Activated CD4-positive, alpha-beta T cell treated with anti-CD3 and anti-CD28 coated beads for 36 hours (primary cell): ENCODE measurements at places on chromosomes 13 and 19. TPM values are rescaled to one million over a fixed set of nuclear protein-coding genes. Genes with fewer than 3 reads are reported as not detected.

The TBXA2R gene
- total RNA-seq: 0.64 TPM

The SIGLEC5 gene
- not detected for total RNA-seq

The SIGLEC8 gene
- not detected for total RNA-seq

The PALM3 gene
- total RNA-seq: not detected

The IRS2 gene
- 1.4 TPM for total RNA-seq

The FCAR gene
- total RNA-seq: not detected

DNA sequence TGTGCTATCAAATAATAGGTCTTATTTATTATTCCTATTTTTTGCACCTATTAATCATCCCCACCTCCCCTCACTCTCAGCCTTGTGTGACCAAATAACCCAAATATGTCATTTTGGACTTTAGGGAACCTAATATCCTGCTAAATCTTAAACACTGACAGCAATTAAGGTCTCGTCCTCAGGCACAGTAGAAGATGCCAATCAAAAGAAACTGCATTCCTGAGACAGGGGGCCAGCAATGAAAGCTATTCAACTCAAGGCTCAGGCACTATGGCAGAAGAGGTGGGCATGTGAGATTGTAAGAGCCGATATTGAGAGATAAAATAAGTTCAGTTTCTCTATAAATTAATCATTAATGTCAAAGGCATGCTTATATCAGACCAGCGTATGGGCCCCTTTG lies 1437.7 kb upstream of the PCDH9 start:
- H3K36me3 ChIP-seq: no peaks in the 10 kb centered on the region
- no peak overlapping the region for H3K4me3 ChIP-seq
- no peak for DNase-seq

- no peaks in the 10 kb centered on the region for H3K36me3 ChIP-seq
- peaks cover 37% of the 10 kb centered on the region for H3K4me1 ChIP-seq
- H3K27me3 ChIP-seq: peaks cover 40% of the 10 kb centered on the region
Measured at GRCh38 chr13:21668732-21669275, 2.1 kb upstream of the FGF9 start.

DNA sequence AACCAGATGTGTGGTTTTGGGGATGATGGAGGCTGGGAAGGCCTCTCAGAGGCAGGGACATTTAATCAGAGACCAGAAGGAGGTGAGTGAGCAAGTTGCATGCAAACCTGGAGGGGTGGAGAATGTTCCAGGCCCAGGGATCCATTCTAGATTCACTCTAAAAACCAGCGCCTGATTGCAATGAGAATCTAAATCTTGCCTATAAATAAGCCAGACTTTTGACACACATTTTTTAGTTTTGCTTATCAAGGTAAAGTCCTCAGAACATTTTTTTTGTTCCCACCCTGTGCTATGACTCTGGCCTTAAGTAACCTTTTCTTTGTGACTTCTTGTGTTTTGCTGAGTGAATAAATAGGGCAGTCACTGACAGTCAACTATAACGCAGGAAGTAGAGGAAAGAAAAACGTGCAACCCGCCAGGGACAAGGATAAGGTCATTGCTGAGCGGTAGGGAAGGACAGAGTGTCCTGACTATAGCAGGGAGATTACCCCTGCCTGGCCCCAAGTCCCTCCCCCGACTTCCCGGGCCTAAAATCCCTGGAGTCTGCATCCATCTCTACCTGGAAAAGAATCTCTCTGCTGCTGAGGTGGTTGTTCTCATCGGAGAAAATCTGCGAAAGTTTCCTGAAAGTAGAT lies 14.4 kb downstream of the RGL3 start:
- DNase-seq: no peak
- no peak overlapping the region for H3K27ac ChIP-seq
- H3K4me1 ChIP-seq: peaks cover 4% of the 10 kb centered on the region
- H3K27me3 ChIP-seq: peaks cover 3% of the 10 kb centered on the region

DNA sequence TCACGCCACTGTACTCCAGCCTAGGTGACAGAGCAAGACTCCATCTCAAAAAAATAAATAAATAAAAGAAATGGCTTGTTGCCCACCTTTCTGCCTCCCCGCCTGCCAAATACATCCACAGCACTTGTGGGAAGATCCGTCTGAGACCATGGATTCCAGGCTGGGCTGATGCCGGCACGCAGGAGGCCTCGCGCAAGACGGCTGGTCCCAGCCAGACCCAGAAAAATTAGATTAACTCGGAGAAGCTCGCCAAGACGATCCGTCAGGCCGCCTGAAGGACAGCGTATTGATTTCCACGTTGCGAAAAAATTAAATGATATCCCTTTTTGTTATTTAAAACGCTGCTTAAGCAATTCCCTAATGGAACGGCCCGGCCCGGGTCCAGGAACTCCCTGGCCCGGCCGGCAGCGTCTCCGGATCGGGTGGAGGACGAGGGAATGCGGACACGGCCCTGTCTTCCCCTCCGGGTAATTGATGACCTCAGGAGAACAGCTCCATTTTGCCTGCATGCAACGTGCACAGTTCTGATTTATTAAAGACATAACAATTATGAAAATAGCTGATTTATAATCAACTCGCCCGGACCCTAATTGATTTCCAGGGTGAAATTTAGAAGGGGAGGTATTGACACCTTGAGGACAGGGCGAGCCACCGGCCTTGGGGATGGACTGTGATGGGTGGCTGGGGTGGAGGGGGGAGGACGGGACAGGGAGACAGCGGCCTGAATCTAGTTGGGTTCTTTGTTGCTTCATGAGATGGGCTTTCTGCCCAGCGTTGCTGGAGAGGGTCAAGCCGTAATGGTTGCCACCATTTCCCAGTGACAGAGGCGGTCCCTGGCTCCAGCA lies 52.1 kb downstream of the ZNRF4 start:
- peaks cover 5% of the 10 kb centered on the region for H3K27me3 ChIP-seq
- no peak overlapping the region for H3K27ac ChIP-seq
- no peak overlapping the region for H3K4me3 ChIP-seq
- no peak for DNase-seq
- H3K36me3 ChIP-seq: no peaks in the 10 kb centered on the region

GRCh38 chr13:105196052-105196451 lies 1339.4 kb downstream of the EFNB2 start:
- no peak for DNase-seq
- no peaks in the 10 kb centered on the region for H3K27me3 ChIP-seq
- no peak overlapping the region for H3K27ac ChIP-seq
- H3K4me3 ChIP-seq: no peak overlapping the region
- no peaks in the 10 kb centered on the region for H3K36me3 ChIP-seq

DNA sequence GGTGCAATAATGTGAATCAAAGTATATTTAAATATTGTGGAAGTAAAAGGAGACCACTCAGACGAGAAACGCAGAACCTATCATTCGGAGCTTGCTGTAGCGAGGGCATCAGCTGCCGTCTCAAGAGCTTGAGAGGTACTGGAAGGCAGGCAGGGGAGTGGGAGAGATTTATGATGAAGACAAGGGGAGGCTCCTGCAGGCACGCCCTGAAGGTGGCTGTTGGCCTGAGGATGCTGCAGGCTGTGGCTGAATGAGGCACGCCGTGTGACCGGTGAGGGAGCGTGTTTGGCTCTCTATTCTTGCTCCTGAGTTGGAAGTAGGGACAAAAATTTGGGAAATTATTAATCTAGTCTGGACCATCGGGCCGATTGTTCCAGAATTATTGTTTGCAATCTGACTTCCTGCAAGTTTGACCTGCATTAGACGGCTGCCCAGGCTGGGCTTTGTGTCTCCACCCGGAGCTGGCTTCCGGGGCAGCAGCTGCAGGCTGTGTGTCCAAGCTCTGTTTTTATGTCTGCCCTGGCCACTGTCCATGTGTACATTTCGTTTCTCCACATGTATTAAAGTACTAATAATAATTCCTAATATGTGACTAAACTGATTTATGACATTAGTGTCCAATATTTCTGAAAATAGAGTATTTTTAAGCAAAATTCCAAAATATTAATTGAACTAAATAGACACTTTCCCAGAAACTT lies 91.1 kb upstream of the ANKRD10 start:
- no peaks in the 10 kb centered on the region for H3K36me3 ChIP-seq
- H3K27ac ChIP-seq: no peak overlapping the region
- no peak for DNase-seq
- H3K4me1 ChIP-seq: no peaks in the 10 kb centered on the region
- H3K4me3 ChIP-seq: no peak overlapping the region

- H3K27ac ChIP-seq: no peak overlapping the region
- DNase-seq: no peak
- H3K36me3 ChIP-seq: peaks cover 56% of the 10 kb centered on the region
- H3K4me1 ChIP-seq: peaks cover 6% of the 10 kb centered on the region
Measured at GRCh38 chr19:15238639-15239155, 6.4 kb upstream of the EPHX3 start.

GRCh38 chr13:36086117-36086516 lies 45.1 kb downstream of the DCLK1 start:
- H3K27me3 ChIP-seq: no peaks in the 10 kb centered on the region
- DNase-seq: no peak
- H3K27ac ChIP-seq: no peak overlapping the region
- no peaks in the 10 kb centered on the region for H3K4me1 ChIP-seq
- no peak overlapping the region for H3K4me3 ChIP-seq

GRCh38 chr19:5870986-5871394 lies 650 bp upstream of the FUT5 start:
- no peak overlapping the region for H3K27ac ChIP-seq
- H3K4me3 ChIP-seq: no peak overlapping the region
- H3K36me3 ChIP-seq: no peaks in the 10 kb centered on the region
- H3K4me1 ChIP-seq: no peaks in the 10 kb centered on the region
- H3K27me3 ChIP-seq: no peaks in the 10 kb centered on the region
- DNase-seq: no peak

DNA sequence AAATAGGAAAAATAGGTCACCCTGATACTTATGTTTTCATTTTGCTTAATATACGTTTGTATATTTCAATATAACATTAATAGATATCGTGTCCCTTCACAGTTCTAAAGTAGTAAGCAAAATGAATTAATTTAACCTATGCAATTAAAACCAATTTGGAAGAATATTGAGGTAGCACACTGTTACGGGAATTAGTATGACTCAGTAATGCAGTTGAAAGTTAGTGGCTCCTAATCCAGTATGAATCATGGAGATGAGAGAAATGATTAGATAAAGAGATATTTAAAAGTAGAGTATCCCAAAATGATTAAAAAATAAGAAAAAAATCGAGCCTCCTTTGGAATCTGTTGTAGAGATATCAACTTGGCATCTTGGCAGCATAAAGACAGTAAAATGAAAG lies 177.0 kb upstream of the SLITRK6 start:
- H3K4me3 ChIP-seq: no peak overlapping the region
- no peaks in the 10 kb centered on the region for H3K36me3 ChIP-seq
- no peak overlapping the region for H3K27ac ChIP-seq
- H3K4me1 ChIP-seq: no peaks in the 10 kb centered on the region
- no peaks in the 10 kb centered on the region for H3K27me3 ChIP-seq
- DNase-seq: no peak

GRCh38 chr13:27170516-27171243 lies 931 bp downstream of the USP12 start:
- peaks cover 5% of the 10 kb centered on the region for H3K36me3 ChIP-seq
- no peaks in the 10 kb centered on the region for H3K27me3 ChIP-seq
- H3K4me1 ChIP-seq: peaks cover 66% of the 10 kb centered on the region
- H3K27ac ChIP-seq: peak overlapping the region; percentile 98
